Activated T-cell treated with anti-CD3 and anti-CD28 coated beads, Interleukin-2, amount 50 U/mL, for 48 hours (primary cell): ENCODE measurements at places on chromosomes 7 and 10.

DNA sequence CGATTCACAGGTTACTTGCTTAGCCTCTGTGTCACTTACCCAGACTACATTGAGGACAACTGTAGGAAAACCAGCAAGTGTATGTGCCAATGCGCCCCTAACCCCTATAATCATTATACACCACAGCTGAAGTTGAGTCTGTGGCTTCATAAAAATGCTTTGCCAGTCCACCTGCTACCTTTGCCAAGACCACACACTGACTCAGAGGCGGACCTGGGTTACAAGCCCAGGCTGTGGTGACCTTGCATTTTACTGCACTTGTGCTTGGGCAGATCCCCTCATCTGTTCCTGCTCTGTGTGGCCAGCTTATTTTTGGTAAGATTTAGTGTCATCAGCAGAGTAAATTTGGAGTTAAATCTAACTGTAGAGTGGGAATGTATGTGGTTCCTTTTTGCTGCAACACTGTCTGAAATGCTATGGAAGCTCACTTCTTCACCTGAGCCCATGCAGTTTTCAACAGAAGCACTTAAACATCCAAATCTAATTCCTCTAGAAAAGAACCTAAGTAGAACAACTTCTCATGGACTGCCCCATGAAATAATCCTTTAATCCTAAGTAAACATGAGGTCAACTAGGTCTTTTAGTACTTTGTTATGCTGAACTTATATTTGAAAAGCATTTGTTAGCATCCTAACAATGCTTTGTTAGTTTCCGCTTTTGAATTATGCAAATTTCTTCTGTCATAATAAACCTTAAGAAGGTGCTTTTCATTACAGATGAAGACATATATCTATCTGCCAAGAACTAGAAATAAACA lies 96.2 kb upstream of the AMPH start:
- no peak for DNase-seq

DNA sequence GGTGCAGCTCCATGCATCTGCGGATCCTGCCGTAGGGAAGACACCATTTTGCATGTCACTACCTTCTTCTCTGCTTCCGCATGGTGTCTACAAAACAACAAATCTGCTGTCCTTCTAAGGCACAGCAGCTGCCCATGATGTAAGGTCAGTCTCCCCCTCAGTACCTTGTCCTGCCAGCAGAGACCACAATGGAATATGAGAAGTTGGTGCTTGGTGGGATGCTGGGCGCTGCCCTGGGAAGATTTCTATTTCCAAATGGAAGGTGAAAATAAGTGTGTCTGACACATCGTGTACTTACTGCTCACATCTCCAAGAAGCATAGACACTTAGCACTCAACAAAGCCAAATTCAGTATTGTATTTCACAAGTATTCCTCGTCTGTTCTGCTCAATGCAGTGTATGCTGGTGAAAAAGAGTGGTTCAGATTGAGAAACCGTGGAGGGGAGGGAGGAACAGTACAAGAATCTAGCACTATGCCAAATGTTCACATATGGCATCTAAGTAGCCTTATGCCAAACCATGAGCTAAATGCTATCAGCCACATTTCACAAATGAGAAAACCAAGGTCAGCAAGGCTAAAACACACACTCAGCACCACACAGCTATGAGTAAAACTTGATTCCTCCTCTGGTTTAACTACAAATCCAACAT lies 95.0 kb downstream of the GRB10 start:
- DNase-seq: no peak

GRCh38 chr10:62230344-62231121 lies 38.1 kb downstream of the RTKN2 start:
- no peak for DNase-seq

DNA sequence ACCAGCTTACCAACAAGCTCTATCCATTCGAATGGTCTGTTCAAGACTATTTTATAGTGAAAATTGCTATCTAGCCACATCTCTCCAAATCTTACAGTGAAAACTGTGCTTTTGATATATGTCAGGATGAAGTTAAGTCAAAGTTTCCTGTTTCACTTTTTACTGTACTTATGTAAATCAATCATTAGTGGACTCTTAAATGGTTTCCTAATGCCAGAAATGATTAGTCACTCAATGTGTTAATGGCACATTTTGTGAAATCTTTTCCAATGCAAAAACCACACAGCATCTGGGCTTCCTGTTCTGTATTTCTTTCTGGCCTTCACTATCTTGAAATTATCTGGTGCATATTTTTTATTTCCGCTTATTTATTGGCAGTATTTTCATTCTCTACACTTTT lies 87.3 kb upstream of the STEAP1B start:
- no peak for DNase-seq

- no peak for DNase-seq
These were observed 75.1 kb downstream of the CRPPA start for GRCh38 chr7:16345979-16346958.

GRCh38 chr10:30062090-30062489 lies 2.7 kb upstream of the JCAD start:
- DNase-seq: no peak

- no peak for DNase-seq
These were observed 93.7 kb downstream of the WDFY4 start for GRCh38 chr10:48778193-48778857.

- DNase-seq: no peak
These were observed 20.6 kb upstream of the SLC13A1 start for GRCh38 chr7:123220396-123220795.
